Pancreas (tissue), 10 donors: ENCODE measurements at places on chromosomes 7 and 10.

- DNase-seq: no peak
These were observed 68.5 kb upstream of the ARID5B start for GRCh38 chr10:61832866-61833481.

DNA sequence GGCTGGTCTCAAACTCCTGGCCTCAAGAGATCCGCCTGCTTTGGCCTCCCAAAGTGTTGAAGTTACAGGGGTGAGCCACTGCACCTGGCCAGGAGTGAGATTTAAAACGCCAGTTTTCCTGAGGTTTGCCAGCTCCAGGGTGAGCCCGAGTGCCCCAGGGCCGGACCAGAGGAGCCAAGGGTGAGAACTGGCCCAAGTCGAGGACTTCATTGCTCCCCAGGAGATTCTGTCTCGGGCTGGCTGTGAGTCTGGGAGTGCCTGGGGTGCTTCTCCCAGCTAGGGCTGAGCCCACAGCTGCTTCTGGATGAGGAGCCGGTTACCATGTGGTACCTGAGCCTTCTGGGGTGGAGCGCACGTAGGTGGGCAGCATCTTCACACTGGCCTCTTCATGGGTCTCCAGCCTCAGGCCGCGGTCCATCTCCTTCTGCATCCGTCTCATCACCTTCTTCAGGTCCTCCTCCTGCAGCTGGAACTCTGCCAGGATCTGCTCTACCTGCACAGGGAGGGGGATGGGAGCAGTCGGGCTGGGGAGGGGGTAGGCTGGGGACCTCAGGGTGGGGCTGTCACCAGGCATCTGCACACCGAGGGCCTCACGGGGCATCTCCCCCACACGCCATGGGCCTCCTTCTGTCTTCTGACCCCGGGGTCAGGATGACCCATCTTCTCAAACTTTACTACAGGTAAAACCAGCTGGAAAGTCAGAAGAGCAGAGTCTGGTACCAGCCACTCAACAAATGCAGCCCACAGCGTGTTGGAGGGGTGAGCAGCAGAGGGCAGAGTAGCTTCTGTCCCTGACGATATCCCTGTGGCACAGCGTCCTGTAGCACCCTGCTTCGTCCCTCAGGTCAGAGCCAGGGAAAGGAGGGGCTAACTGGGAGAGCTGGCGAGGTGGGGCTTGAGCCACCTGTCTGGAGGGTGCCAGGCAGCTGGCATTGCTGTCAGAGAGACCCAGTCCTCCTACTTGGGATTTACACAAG, 12.1 kb upstream of the MYL7 start:
- peak; percentile 11 for DNase-seq

DNA sequence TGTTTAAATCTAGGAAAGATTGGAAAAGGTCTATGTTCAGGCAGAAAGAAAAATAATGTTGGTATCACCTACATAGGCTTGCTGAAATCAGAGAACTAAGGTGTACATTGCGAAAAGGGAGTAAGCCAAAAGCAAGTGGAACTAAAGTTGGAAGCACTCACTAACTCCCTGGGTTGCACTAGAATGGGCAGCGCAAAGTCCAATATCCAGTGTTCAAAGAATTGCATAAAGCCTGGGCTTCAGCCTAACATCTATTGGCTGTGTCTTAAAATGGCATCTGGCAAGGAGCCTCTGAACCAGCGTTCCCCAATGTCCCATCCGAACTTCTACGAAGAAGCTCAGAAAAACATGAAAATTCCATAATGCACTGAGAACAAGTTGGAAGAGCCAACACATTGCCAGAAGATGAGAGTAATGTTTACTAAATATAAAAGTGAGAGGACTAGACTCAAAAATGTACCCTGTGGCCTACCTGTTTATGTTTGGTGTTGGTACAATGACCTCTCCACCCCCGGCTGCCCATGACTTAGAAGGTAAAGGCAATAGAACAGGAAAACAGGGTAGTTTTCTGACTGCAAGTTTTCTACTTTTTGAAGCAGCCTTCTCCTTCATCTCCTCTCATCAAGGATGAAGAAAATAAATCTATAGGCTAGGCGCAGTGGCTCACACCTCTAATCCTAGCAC, 275.9 kb upstream of the GHITM start:
- no peak for DNase-seq

GRCh38 chr10:90087197-90088023, 386.0 kb downstream of the KIF20B start:
- DNase-seq: no peak

DNA sequence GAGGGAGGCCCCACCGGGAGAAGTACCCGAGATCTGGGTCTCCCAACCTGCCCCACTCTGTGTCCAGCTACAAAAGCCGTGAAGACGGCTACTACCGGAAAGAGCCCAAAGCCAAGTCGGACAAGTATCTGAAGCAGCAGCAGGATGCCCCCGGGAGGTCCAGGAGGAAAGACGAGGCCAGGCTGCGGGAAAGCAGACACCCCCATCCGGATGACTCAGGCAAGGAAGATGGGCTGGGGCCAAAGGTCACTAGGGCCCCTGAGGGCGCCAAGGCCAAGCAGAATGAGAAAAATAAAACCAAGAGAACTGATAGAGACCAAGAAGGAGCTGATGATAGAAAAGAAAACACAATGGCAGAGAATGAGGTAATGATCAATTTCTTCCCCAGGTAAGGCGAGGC, 59.1 kb upstream of the PDCD4 start:
- no peak for DNase-seq

GRCh38 chr7:34064519-34065158, 159.3 kb downstream of the BMPER start:
- no peak for DNase-seq

- no peak for DNase-seq
These were observed 45.0 kb upstream of the PPP1R3C start for GRCh38 chr10:91677911-91678310.

DNA sequence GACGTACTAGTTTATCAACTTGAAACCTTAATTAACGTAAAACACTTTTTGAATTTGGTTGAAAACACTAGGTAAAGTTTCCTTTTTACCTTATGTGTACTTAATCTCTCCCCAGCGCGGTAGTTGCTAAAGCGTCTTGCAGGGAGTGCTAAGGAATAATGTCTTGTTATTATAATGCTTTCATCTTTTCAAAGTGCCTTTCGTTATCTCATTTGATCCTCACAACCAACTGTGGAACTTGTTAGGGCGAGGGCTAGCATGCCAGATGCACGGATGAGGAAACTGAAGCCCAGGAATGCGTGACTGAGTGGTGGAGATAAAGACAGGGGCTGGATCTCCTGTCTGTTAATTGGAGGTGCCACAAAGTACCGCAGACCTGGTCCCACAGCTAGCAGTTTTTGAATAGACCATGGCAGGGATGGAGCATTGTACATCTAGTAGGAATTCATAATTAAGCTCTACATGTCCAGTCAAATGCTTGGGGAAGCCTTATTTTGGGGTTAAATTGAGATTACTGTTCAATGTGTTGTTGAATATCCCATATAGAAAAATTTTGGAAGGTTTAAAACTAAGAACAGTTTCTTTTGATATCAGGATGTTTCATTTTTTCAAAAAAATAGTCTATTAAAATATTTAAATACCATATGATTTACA, 234.3 kb downstream of the SH2D4B start:
- no peak for DNase-seq

DNA sequence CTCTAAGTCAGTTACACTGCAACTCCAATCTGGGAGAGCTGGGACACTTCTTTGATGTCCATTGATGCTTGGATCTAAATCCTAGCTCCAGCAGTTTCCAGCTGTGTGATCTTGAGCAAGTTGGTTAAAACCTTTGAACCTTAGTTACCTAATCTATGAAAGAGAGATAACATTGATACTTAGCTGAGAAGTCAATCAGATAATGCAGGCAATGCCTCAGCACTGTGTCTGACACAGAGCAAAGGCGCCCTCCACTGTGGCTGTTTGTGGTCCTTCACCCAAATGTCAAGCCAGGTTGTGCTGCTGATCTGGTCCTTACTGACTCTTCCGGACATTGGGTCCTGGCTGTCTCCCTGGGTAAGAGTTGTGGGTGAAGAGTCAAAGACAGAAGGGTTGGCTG, 20.2 kb downstream of the DNTT start:
- no peak for DNase-seq

DNA sequence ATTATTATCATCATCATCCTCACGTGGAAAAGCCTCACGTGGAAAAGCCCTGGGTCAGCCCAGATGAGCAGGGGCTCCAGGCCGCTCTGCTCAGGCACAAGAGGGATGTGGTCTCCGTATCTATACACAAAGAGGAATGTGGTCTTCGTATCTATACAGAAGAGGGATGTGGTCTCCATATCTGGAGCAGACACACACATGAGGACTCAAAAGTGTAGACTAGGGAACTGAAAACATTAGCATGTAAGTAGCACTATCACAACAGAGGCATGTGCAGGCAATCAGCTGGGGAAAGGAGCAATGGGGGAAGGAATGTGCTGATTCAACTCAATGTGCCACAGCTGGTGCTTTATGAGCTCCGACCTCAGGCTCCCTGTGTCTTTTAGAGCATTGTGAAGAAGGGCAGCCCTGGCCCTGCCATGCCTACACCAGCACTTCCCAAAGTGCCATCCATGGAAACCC, 86.5 kb downstream of the PLXNA4 start:
- no peak for DNase-seq

DNA sequence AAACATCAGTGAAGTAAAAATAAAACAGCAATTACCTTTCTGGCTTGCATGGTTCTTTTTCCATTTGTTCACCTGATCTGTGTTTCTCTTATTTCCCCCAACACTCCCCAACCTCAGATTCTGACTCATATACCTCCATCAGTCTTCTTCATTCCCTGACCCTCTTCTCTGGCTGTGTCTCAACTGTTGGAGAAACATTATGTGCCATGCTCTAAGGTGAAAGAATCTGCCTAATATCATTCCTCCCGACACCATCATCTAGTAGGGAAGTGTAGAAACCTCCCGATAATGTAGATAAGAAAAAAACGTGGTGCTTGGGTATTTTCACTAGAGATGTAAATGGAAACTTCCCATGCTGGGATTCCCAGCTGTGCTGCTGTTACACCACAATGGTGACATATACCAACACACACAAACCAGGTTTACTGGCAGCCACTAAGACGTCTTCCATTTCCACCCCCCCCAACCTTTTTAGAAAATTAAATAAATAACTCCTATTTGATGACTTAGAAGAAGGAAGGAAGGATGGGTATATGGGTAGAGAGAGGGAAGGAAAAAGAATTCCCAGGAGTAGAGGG, 63.4 kb downstream of the OSBPL3 start:
- no peak for DNase-seq

DNA sequence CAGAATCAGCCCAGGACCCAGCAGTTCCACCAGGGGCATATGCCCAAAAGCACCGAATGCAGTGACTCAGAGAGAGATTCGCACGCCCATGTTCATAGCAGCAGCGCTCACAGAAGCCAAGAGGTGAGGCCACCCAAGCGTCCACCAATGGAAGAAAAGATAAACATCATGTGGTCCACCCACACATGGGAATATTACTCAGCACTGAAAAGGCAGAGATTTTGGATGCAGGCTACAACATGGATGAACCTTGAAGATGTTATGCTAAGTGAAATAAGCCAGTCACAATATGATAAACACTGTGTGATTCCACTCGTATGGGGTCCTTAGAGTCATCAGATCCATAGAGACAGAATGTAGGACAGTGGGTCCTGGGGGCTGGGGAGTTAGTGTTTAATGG, 427.4 kb downstream of the DNAJB6 start:
- DNase-seq: no peak

DNA sequence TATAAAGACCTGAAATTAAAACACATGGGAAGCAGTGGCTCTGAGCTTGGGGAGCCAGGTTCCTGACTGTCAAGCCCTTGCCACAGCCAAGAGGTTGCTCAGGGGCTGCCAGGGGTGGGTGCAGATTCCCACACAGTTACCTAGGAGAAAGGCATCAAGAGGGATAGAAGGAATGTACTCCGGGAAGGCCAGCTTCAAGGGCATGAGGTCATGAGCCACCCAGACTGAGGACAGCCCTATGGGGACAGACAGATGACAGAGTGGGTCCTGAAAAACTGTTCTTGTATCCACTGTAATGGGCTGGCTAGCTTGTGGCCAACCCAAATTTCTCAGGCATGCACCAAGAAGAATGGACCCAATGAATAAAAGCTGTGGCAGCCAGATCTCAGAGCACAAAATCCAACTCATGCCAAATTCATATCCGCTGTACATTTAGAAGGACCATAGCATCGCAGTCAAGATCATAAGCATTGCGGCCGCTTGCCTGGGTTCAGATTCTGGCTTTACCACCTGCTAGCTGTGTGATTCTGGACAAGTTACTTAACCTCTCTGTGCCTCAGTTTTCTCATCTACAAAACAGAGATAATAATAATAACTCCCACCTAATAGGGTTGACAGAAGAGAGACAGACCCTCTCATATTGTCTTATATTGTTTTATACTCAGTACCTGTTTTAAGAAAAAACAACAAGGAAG, 44.9 kb upstream of the KCNMA1 start:
- no peak for DNase-seq

DNA sequence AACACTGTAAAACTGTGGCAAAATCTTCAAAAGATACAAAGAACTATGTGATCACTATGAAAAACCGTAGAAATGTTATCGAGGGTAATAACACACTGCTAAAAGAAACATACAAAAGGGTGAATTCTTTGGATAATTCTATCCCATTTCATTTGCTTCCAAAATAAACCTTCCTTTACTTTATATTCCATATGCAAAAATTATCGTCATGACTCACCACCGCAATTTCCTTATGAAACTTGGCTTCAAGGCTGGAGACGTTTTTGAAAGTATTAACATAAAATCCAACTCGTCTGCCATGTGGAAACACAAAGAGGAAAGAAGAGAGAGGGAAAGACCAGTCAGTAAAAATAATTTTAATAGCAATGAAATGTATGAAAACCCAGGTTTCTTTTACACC, 165.2 kb downstream of the AMPH start:
- no peak for DNase-seq

GRCh38 chr7:28835800-28836199, 122.3 kb downstream of the TRIL start:
- no peak for DNase-seq

GRCh38 chr7:70808876-70809275, 323.1 kb upstream of the GALNT17 start:
- DNase-seq: no peak

DNA sequence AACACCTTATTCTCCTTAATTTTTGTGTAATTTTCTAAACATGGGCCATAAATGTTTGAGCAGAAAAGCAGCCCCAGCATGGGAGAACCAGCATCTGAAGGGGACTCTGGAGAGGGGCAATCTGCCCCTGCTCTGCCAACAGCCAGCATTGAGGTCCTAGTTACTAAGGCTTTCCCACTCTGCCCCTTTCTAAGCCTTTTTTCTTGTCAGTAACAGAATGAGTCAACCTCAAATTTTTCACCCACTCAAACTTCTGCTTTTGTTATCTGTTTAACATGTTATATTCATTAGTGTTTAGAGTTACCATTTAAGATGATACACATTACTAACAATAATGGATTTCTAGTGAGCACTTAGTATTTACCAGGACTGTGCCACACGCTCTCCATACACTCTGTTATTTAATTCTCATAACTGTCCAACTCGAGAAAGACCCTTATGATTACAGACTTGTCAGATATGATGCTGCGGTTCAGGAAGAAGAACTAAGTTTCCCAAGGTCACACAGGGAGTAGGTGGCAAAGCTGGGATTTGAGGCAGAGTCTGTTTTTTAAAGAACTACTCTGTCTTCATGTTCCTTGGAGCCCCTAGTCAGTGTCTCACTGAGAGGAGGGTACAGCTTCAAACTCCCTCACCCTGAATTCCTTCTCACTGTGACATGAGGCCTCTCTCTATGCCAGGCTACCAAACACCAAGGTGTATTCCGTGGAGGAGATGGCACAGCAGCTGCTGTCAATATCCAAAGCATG, 19.9 kb upstream of the GPAM start:
- DNase-seq: no peak
